ENCODE measurements at places on chromosomes 7 and 10.

DNA sequence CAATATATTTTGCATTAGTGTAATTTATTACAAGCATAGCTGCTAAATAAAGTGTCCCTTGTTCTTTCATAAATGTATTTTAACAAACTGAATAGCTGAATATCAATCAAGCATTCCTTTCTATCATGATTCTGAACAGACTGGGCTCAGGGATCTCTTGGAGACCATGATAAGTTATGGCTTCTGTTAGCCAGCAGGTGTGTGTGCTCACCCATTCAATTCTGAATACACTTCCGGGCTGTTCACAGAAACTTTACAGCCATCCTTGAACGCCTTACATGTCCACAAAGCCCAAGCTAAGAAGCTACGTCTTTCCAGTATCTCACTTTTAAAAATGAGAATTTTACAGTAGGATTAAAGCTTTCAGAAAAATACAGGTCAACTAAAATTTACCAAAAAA, 115.1 kb downstream of the SVIL start:
- DNase-seq = no peak

DNA sequence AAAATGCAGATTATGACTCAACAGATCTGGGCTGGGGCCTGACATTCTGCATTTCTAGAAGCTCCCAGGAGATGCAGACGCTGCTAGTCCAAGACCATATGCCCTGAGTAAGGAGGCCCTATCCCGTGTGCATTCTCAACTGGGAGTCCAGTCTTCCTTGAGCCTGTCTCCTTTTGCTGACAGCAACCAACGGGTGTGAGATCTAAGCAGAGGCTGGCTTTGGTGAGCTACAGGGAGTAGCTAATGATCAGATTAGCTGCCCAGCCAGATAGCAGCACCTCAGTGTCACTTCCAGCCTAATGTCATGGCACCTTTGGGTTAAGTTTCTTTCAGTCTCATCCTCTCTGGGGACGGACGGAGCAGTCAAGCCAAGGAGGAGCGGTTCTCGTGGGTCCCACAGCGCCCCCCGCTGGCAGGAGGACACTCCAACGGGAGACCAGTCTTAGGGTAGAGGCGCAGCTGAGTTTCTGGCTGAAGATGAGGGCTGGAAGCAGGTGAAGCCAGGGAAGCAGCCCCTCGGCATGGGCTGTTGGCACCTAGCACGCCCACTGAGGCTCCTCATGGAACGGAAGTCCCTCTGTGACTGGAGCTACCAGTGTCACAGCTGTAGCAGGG, 154.0 kb downstream of the CCDC3 start:
- no peak for DNase-seq

DNA sequence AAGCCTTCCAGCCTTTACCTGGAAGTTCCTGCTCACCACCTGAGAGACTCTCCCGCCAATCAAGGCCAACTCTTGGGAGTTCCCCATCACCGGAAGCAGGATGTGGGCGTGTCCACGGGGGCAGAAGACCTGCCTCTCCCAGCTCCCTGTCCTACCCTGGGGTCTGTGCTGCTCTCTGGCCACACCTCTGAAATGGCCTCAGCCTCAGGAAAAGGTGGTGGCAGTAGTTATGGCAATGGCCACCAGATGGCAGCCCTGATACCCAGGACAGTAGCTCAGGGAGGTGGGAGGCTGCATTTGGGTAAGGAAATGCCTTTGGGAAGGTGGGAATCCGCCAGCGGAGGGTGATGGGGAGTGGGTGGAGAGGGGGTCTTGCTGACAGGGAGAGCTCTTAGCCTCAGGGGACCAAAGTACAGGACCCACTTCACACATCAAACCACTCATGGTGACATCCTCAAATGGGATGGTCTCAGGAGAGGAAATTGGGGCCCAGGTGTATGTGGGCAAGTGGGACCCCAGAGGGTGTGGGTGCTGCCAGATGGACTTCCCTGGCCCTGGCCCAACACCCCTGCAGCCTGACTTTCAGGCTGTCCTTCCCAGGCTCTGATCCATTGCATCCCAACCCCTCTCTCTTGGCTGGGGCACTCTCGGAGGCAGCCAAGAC, 33.9 kb downstream of the KAZALD1 start:
- DNase-seq = peak; percentile 32

DNA sequence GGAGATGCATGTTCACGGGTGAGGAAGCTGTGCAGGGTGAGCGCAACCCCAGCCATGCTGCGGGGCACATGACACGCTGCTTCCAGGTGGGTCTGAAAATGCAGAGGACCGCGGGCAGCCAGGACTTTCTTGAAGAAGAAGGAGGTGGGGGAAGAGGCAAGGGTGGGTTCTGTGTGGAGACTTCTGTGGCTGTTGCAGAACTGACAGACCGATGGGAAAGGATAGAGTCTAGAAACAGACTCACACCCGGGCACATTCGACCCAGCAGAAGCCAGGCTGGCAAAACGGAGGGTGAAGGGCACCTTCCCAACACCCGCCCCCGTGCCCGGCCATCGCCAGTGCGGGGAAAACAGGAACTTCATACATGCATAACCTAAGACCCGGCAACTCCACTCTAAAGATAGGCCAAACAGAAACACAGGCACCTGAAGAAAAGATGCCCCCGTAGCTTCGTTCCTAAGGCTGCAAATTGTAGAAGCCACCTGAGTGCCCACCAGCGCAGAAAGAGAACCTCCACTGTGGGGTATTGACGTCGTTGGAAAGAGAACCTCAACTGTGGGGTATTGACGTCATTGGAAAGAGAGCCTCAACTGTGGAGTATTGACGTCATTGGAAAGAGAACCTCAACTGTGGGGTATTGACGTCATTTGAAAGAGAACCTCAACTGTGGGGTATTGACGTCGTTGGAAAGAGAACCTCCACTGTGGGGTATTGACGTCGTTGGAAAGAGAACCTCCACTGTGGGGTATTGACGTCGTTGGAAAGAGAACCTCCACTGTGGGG, 4.8 kb upstream of the KNDC1 start:
- DNase-seq = no peak

GRCh38 chr7:106866298-106867281, 1.5 kb downstream of the PIK3CG start:
- DNase-seq = no peak

GRCh38 chr7:99407872-99408378, 472 bp downstream of the PDAP1 start:
- DNase-seq = no peak

DNA sequence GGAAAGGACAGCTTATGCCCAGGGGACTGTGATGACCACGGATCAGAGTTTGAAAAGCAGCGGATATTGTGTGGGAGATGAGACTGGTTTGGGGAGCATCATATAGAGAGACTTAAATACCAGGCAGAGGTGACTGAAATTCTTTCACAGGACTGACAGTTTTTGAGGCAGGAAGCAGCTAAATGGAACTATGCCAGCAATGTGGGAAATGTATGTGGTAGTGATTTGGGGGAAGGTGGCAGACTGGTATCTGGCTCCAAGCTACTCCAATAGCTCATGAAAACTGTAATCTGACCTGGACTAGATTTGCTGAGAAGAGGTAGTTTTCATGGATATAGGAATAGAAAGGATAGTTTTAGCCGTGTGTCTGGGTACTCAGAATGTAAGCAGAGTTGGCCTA, 592.6 kb downstream of the REEP3 start:
- DNase-seq = no peak

Measured in midbrain (tissue), 1 donor.